ENCODE measurements at places on chromosomes 11 and 22.

DNA sequence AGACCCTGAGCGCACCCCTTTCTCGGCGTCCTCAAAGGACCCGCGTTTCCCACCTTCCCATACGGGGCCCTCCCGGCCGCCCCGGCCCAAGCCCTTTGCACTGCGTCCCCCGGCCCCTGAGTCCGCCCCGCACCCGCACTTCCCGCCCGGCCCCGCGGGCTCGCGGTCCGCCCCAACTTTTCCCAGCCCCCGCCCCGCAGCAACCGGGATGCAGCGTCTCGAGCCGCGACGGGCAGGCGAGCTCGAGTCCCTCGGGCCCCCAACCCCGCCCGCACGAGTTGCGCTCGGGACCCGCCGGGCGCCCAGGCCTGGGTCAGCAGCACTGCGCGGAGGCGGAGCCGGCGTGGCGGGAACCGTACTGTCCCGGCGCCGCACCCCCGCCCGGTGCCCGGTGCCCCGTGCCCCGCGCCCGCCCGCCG is 371 bp downstream of the SMCO4 start:
- DNase-seq = no peak

GRCh38 chr11:129728581-129728980 is 87.1 kb upstream of the TMEM45B start:
- no peak for DNase-seq

- no peak for DNase-seq
These were observed 68.9 kb downstream of the ARFGAP2 start for GRCh38 chr11:47107744-47108143.

DNA sequence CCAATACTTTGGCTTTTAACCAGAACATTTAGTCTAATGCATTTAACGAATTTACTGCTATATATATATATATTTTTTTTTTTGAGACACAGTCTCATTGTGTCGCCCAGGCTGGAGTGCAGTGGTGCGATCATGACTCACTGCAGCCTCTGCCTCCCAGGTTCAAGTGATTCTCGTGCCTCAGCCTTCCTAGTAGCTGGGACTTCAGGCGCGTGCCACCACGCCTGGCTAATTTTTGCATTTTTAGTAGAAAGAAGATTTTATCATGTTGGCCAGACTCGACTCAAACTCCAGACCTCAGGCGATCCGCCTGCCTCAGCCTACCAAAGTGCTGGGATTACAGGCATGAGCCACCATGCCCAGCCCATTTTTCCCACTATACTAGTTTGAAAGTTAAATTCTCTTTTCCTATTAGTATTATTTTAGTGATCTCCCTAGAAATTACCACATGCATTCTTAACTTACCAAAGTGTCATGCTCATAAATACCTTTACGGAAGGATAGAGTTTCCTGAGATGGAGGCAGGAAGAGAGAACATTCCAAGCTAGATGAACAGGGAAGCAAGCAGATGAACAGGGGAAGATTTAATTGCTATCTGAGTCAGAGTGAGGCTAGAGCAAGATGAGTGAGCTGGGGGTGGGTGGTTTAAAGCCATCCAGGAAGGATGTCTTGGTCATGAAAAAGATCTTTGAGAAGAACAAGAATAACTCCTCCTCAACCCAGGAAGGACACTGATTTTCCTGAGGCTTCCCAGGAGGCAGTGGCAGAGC is 4.4 kb upstream of the PGAP2 start:
- DNase-seq = no peak

DNA sequence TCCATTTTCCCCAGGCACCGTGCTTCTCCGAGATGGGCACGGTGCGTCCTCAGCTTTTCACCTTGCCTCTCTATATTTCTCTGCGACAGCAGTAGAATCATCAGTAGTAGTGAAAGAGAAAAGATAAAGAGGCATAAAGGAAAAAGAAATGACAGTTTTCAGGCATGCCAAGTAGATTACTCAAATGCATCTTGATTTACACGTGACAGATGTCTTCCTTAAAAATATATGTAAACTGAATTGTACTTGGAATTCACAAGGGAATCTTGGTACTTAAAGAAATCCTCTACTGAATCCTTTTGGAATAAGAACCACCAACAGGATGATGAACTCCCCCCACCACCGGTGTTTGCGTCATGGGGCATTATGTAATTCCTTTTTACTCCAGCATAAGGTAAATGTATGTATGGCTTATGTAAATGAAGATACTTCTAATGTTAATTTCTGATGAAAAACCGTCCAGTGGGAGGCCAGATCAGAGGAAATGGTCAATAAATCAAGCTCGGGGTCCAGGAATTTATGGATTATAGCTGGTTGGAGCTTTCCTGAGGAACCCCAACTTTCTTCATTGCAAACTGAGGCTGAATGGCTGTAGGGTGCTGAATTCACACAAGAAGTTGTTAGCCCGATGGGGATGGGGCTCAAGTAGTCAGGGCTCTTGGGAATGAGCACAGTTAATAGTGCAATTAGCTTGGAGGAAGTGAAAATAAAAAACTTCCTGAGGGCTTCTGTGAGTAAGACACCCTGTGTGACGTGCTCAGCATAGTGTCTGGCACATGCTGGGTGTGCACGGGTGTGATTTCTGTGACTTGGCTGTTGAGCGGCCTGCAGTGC is 630.4 kb downstream of the OPCML start:
- no peak for DNase-seq

DNA sequence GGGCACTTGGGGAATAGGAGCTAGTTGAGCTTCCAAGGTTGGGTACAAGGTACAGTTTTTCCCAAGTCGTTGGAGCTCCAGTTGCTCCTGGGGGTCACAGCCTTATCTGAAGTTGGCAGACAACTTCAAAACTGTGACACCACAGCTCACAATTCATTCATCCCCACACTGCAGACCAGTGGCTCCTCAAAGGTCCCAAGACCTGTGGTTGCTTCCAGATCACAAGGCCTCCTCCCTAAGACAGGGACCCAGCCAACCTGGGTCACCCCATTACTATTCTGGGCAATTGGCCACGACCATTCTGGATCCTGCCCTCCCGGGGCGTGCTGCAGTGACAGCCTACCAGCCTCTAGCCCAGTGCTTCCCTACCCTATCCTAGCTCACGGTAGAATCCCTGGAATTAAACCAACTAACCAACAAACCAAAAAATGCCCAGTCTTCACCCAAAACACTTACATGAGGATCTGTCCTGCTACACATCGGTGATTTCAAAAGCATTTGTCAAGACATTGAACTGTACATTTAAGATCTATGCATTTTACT is 862 bp upstream of the PDXP start:
- no peak for DNase-seq

GRCh38 chr11:94134651-94135512 is 6.2 kb downstream of the PANX1 start:
- no peak for DNase-seq

GRCh38 chr11:86147004-86147403 is 78.1 kb upstream of the PICALM start:
- DNase-seq = no peak

GRCh38 chr11:88139865-88140264 is 35.4 kb downstream of the RAB38 start:
- no peak for DNase-seq

GRCh38 chr11:19800162-19800561 is 87.5 kb downstream of the NAV2 start:
- DNase-seq = no peak

- DNase-seq = no peak
These were observed 62.8 kb downstream of the AAMDC start for GRCh38 chr11:77883775-77884174.

GRCh38 chr11:28932940-28933339 is 824.8 kb downstream of the METTL15 start:
- no peak for DNase-seq

GRCh38 chr11:72349616-72350218 is 84.6 kb downstream of the CLPB start:
- no peak for DNase-seq

Data from GM10248 (cell line).